ENCODE measurements at places on chromosomes 5 and 9.

GRCh38 chr5:141345327-141345726, 1.7 kb downstream of the PCDHGA3 start:
- DNase-seq = no peak

- DNase-seq = no peak
These were observed 47.1 kb upstream of the PCA3 start for GRCh38 chr9:76717176-76717575.

DNA sequence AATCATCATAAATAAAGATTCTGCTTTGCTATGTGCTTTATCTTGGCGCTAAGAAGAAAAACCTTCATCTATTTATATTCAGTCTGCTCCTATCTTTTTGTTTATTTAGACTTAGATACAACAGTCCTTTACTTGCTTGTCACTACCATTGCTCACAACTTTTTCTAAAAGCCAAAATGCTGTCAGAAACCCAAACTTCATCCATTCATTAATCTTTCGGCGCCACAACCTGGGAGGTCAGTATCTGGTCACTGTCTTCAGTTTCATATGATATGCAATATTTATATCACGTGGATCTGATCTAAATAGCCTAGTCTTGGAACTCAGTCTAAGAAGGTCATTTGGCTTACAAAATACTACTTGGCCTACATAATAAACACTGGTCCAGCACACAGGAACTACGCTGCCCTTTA, 159.3 kb upstream of the TARS1 start:
- DNase-seq = peak; percentile 56

DNA sequence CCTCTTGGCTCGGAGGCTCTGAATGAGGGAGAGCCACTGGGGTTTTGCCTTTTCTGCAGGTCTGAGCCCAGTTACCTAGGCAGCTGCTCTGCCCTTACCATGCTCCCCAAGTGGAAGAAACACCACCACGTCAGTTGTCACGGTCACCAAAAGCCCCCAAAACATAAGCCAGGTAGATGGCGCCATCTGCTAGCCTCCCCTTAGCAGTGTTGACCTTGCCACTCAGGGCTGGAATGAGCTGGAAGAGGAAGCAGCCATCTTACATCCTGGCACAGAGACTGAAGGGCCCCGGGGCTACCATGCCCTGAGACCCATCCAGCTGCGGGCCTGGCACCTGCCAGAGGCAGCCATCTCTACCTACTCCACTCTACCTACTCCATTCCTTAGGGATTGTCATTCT, 7.4 kb downstream of the ZER1 start:
- DNase-seq = no peak

- no peak for DNase-seq
These were observed 102.2 kb downstream of the PCSK5 start for GRCh38 chr9:75992482-75993206.

DNA sequence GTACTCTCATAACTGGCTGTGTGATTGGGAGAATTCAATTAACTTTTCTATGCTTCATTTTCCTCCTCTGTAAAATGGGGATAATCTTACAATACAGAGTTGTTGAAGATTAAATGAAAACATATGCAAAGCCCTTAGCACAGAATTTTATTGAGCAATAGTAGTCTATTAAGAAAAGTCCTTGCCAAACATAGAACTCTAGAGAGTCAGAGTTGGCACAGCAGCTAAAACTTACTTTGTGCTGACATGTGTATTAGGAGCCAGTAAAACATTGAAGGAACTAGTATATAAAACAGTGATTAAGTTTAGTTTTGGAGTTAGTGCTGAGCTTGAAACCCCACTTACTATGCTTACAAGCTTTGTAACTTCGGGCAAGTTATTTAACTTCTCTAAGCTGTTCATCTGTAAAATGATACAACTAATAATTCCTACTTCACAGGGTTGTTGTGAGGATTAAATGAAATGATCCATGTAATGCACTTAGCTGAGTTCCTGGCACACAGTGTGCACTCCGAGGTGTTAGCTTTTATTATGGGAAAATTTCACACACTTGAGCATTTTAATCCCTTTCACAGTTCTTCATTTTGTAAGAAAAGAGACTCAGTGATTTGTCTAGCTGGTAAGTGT, 20.0 kb upstream of the GRIN3A start:
- DNase-seq = no peak

DNA sequence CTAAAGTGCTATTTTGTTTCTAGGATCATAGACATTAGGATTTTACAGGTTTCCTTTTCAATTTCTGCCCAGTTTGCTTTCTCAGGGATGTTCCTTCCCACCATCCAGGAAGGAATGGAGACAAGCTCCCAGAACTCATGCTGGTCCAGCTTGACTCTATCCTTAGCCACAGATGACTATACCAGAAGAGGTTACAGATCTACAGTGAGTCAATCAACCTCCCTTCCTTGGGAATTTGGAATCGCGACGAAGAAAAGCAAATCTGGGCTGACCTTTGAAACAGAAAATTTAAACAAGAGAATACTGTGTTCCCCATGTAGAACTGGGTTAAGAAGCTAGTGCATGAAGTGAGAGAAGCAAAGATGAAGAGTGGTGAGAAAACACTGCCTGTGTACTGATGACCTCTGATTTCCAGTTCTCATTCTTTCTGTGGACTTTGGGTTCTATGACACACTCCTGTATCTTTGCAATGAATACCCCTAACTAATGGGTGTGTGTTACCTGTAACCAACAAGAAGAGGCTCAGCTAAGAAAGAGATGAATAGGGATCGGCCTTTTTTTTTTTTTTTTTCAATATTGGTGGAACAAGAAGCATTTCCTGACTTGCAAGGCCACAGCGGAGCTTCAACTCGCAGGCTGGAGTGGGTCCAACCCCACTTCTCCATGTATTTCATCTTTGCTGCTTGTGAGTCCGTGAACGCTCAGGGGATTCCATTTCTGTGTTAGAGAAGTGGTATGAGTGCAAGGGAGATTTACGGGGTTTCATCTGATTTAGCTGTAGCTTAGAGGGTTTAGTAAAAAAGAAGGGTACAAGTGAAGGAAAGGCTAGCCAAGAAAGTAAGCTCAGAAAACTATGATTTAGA, 563.9 kb upstream of the CLINT1 start:
- DNase-seq = no peak

GRCh38 chr9:133701321-133701980, 36.7 kb downstream of the SARDH start:
- no peak for DNase-seq

GRCh38 chr5:153030755-153031725, 459.4 kb upstream of the GRIA1 start:
- DNase-seq = no peak

DNA sequence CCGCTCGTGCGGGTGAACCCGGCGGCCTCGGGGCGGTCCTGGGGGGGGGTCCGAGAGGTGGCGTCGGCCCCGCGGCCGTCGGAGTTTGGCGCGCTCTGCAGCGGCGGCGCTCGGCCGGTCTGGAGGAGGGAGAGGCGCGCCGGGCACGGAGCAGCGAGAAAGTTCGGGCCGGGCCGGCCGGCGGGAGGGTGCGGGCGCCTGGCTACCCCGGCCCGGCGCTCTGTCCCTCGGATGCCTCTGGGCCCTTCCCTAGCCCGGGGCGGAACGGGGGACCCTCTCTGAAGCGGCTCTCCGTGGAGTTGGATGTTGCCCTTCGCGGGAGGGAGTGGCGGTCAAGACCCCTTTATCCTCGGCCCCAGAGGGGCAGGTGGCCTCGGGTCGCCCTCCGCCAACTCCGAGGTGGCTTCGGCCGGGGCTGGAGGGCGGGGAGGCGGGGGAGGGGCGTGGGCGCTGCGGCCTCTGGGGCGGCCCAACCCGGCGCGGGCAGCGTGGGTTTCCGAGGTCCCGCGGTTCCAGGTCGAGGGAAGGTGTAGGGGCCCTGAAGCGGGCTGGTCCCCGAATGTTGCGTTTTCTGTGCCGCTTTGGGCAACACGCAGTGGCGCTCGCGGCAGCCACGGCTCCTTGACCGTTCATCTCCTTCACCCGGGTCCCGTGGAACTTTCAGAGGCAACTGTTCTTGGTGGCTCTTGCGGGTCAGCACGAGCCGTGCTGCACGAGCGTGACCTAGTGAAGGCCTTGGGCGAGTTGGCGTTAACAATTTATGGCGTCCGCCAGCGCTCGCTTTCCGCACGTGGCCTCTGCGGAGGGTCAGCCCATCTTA, 290.5 kb downstream of the DOCK8 start:
- no peak for DNase-seq

GRCh38 chr5:36882250-36882649, 5.7 kb downstream of the NIPBL start:
- DNase-seq = no peak

- DNase-seq = no peak
These were observed 150.3 kb upstream of the SLC24A2 start for GRCh38 chr9:19938990-19939733.

DNA sequence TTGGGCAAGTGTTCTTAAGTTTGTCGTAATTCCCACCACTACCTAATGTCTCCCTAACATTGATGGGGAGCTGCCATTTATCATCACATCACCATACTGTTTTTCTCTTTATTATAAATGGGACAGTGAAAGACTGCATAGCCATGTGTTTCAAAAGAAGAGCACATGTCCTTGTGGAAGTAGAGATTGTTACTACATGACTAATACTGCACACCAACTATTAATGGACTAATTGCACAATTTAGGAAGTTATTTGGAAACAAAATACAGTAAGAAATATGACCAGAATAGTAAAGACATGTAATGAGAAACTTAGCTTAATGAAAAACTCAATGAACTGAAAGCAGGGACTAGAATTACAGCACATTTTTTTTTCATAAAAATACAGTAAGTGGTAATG, 12.0 kb upstream of the ELOVL7 start:
- no peak for DNase-seq

DNA sequence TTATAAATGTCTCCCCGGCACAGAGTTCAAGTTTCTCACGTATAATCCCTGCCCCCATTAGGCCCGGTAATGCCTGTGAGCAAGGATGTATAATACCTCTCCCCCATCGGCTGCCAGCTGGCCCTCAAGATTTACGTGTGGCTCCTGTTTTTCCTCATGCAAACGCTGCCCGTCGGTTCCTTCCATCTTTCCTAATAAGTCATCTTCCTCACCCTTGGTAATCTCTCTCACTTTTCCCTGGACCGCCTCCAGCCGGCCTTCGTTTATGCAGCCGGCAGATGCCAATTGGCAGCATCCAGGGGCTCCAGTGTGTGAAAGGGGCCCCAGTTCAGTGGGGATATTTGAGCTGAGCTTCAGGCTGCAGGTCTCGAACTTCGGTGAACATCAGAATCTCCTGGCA, 86.5 kb upstream of the NEURL1B start:
- no peak for DNase-seq

DNA sequence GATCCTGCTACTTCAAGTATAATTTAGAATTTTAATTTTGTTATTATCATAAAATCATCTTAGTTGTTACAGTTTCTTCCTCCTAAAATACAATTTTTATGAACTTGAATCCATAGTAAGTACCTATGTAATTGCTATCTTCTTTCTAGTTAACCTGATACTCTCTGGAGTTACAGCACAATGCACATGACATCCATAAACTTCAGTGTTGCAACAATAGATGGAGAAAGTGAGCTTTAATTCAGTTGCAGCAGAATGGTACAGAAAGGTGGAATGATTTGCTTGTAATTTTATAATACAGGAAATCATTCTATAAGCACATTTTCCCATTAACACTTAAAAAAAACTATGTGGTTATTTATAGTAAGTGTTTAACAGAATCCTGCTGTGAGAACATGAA, 372.0 kb downstream of the CDH9 start:
- DNase-seq = no peak

DNA sequence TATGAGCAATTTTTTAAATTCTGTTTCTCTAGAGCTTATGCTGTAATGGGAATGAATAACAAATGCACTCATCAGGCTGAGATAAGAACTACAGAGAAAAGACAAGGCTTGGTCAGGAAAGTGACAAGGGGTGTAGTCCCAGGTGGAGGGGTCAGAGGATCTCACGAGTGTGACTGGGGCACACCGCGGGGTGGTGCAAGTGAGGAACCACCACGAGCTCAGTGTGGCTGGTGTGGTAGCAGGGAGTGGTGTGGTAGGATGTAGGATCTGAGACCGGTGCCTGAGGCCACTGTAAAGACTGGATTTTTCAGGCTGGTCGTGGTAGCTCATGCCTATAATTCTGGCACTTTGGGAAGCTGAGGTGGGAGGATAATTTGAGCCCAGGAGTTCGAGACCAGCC, 9.0 kb downstream of the ANXA6 start:
- no peak for DNase-seq

GRCh38 chr9:107750741-107751566, 261.4 kb upstream of the KLF4 start:
- DNase-seq = peak; percentile 98

DNA sequence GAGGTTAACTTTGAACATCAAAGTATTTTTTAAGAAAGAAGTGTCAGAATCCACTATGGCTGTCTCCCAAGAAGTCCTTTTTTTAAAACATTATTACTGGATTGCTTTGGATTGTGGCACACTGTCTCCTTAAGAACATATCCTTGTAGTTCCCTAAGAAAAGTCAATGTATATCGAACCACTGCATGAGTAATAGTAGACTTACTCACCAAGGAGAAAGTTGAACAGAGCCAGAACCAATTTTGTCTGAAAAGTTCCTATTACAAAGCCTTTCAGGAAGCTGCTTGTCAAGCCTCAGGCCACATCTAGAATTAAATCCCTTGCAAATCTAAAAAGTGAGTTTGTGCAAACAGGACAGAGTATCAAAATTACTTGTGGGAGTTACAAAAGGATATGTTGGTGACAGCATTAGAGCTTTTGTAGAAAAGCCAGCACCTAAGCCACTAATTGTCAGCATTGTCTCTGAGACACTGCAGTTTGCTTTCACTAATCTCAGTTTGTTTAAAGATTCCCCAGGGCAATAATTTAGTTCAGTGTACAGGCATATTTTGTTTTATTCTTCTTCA, 195.4 kb downstream of the MPDZ start:
- DNase-seq = peak; percentile 71

DNA sequence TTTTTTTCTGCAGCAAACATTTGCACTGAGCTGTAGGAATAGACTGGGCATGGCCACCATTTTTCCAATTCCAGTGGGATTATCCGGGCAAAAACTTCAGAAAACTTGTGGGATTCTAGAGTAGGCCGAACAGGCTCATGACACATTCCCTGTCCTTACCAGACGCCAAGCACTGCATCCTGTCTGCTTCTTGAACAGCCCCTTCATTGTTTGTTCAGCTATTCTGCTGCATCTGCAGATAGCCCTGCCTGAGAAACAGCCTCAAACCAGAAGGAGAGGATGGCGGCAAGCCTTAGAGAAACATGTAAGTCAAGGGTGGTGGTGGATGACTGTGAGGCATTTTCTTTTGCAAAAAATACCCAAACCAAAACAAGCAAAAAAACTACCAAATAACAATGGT, 111.8 kb upstream of the NTRK2 start:
- no peak for DNase-seq

- peak; percentile 38 for DNase-seq
These were observed 80.4 kb downstream of the GRAMD2B start for GRCh38 chr5:126503602-126504104.
